ENCODE measurements at places on chromosomes 2 and 18.

DNA sequence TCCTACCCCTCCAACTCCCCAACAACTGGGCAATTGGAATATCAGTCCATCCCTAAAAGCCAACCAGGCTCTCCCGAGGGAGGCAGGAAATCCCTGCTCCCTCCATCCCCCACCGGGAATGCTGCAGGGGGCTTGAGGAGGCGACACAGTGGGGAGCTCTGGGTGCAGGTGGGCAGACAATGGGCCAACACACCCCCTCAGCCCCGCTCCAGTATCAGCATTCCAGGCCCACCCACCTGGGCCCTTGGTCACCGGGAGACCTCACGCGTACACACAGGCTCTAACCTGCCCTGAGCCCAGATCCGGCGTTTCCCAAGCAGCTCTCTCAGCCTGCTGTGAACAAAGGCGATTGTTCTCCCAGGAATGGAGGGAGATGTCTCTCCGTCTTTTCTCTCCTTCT is 37.6 kb upstream of the FZD7 start:
- no peak for DNase-seq

DNA sequence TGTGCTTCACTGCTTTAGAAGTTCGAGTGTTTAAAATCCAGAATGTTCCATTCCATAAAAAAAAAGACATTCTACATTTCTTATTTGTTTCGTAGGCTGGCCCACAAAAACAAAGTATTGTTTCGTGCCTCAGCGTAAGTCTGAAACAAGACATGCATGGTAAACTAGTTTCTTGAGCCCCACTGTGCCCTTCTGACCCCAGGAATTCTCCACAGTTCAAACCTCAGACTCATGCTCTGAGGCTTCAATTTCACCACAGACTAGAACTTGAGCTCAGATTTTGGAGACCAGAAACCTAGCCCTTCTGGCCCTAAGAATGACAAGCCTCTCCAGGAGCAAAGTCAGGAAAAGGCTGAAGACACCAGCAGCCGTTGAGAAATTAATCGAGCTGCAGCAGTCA is 151.5 kb downstream of the SLC8A1 start:
- DNase-seq: no peak

DNA sequence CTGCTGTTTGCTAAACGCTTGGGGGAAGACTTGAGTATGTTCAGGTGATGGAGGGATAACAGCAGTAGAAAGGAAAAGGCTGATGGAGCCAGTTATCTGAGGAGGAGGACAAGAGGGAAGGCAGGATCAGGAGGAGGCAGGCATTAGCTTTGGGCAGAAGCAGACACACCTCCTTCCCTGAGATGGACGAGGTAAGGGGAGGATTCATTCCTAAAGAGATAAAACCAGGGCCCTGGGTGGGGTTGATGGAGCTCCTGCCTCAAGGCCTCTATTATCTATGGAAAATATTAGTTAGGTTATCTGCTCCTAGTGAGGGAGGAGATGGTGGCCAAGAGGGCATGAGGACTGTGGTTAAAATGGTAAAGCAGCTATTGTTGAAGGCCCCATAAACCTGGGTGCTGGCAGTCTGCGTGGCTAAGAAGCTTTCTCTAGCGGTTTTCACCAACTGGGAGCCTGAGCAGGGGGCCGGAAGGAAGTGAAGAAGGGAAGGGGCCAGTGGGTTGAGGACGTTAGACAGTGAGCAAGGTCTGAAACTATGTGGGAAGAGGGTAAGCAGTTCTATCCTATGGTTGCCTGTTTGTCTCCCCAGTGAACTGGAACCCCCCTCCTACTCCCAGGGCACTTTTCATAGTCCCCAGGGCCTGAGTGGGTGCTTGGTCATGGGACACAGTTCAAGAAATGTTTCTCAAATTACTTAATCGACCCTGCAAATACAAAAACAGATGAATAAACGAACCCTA is 56.6 kb upstream of the HK2 start:
- DNase-seq: no peak

DNA sequence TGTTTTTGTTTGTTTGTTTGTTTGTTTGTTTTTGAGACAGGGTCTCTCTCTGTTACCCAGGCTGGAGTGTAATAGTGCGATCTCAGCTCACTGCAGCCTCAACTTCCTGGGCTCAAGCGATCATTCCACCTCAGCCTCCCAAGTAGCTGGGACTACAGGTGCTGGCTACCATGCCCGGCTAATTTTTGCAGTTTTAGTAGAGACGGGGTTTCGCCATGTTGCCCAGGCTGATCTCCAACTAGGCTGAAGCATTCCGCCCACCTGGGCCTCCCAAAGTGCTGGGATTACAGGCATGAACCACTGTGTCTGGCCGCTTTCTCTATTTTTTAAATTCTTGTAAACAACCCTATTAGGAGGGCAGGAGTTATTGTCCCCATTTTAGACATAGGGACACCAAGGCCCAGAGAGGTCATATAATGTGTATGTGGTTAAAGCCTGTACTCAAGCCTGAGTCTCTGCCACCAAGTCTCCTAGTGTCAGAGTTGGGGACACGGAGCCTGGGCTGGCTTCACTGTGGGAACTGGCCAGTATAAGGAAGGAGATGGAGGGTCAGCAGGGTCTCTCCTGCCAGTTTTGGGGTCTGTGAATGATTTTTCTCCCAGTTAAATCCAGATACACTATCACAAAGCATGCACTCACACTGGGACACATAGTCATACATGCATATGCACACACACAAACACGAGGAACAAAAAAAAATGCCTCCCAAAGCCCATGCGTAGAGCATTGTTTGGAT is 27.5 kb upstream of the MCFD2 start:
- DNase-seq: no peak

GRCh38 chr2:206800506-206801417 is 35.4 kb downstream of the FASTKD2 start:
- peak; percentile 26 for DNase-seq

GRCh38 chr18:24629921-24630320 is 169.5 kb downstream of the HRH4 start:
- no peak for DNase-seq

GRCh38 chr2:19543663-19544383 is 185.4 kb upstream of the OSR1 start:
- DNase-seq: no peak

DNA sequence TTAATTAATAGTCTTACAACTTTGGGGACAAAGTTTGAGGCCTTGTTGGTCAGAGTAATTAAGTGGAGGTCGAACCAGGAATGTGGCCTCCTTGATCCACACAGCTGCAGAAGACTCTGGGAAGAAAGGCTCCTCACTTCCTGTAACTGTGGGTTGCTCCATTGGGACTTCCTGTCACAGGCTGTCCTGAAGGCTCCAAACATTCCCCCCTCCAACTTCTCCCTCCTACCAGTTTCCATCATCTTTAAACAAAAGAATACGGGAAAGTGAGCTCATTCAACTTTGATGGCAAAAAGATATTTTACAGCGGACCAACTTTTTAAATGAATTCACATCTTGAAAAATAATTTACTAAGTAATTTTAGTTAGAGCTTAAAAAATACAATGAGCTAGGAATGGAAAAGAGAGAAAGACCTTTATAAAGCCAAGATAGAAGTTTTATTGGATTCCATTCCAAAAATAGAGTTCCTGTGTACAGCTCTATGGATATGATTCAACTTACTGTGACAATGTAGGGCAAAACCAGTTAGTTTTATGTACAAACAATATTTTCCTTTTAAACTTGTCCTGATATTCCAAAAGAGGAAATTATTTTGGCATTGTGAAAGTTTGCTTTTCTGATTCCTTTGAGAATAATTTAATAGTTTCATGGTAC is 212.0 kb upstream of the NABP1 start:
- no peak for DNase-seq

GRCh38 chr2:61465045-61465444 is 5.8 kb downstream of the USP34 start:
- DNase-seq: no peak

DNA sequence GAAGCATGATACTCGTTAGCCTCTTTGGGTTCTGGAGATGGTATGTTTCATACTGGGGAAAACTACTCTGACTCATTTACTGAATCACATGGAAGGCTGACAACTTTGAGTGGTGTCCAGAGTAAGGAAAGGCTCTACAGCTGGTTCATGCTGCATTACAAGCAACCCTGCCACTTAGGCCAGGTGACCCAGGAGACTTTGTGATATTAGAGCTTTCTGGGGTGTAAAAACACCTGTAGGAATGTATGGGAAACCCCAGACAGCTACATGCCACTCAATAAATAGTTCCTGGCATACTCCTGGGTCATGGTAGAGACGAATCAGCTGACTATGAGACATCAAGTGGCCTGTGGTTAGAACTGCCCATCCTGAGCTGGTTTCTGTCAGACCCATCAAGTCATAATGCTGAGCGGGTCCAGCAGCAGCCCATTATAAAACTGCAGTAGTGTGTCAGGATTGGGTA is 21.3 kb upstream of the TCF7L1 start:
- no peak for DNase-seq

- no peak for DNase-seq
Observed at GRCh38 chr2:39099870-39100728, 20.8 kb downstream of the SOS1 start.

GRCh38 chr2:240399419-240400324 is 35.8 kb upstream of the GPC1 start:
- DNase-seq: no peak

GRCh38 chr18:79512461-79513380 is 117.0 kb downstream of the NFATC1 start:
- no peak for DNase-seq

GRCh38 chr18:61470031-61470674 is 136.9 kb downstream of the CDH20 start:
- DNase-seq: no peak

DNA sequence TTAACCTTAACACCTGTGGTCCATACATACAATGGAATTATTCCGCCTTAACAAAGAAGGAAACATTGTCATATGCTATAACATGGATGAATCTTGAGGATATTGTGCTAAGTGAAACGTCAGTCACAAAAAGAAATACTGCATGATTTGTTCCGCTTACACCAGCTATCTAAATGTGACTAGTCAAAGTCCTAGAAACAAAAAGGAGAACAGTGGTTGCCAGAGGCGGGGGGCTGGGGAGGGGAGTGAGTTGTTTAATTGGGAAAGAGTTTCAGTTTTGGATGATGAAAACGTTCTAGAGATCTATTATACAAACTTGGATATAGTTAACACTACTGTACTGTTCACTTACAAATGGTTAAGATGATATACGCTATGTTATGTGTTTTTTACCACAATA is 72.0 kb downstream of the SPRED2 start:
- DNase-seq: no peak

DNA sequence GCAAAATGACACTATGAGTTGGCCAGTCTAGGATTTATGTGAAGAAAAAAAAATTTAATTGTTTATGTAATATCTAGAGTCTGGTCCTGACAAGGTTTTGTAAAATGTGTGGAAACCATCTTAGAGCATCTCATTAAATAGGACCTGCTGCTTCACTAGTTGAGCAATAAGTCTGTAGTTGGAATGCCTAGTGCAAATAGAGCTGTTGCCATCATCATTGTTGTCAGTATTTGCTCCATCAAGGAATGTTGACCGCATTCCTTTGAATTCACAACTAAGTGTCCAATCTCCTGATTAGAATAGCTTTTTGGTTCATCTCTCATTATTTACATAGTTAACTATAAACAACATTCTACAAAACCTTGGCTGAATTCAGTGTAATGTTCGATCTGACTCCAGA is 32.2 kb upstream of the RPE start:
- no peak for DNase-seq

GRCh38 chr2:164841719-164842623 is at the start of gene COBLL1:
COBLL1 (minus strand) TSS chr2:164841823; CDS start chr2:164841196, 627 bp downstream.
- DNase-seq: no peak

DNA sequence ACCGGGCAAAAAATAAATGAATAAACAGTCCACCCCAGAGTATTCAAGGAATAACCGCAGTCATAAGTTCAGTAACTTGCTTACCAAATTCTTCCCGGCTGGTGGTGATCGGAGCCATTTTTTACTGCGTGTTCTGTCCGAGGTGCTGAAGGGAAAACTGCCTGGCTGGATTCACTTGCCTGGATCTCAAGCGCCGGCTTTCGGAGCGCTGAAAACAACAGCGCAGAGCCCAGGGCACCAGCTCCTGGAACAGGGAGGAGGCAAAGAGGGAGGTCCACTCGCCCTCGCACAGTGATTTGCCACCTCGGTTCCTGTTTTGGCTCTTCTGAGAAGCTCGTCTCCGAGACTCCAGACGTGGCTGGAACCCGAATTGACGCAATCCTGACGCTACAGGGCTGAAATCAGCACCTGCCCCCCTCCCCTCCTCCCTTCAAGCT is at the start of gene SYT4:
Gene SYT4 (minus strand): TSS at position 327 of the 437 bp plus-strand sequence. CDS start 209 bp downstream, at position 118.
- DNase-seq: no peak

GRCh38 chr18:8989855-8990254 is 112.6 kb upstream of the NDUFV2 start:
- DNase-seq: no peak

- no peak for DNase-seq
Observed at GRCh38 chr18:37412829-37413228, 152.8 kb downstream of the CELF4 start.

DNA sequence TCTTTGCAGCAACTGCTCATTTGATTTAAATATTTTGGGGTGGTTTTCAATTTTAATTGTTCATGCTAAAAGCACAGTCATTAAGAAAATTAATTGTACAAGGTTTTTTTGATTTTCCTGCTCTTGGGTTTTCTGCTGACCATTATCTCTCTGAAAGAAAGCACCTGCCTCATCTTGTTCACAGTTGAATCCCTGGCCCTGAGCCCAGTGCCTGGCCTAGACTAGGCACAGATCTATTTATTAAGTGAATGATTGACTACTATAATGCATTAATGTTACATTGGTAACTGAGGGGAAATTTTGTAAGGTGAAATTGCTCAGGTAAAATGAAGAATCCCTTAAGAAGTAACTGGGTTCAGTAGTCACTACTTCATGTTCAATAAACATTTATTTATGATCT is 22.0 kb downstream of the IL1RL2 start:
- no peak for DNase-seq

DNA sequence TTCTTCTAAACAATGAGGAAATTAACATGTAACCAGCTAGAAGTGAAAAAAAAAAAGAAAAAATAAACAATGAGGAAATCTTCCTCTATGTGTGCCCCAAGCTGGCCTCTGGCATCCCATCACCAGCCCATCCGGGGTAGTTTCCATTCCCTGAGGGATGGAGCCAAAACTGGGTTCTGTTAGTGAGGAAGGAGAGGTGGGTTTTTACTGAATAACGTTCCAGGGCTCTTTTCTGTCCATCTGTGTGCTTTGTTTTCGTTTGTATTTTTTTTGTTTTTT is 9.7 kb downstream of the EFHD1 start:
- no peak for DNase-seq

- DNase-seq: no peak
Observed at GRCh38 chr18:59123588-59124369, 15.9 kb upstream of the SEC11C start.
